Cardiac muscle cell (in vitro differentiated cells and primary cell): ENCODE measurements at places on chromosomes 16 and 17.

DNA sequence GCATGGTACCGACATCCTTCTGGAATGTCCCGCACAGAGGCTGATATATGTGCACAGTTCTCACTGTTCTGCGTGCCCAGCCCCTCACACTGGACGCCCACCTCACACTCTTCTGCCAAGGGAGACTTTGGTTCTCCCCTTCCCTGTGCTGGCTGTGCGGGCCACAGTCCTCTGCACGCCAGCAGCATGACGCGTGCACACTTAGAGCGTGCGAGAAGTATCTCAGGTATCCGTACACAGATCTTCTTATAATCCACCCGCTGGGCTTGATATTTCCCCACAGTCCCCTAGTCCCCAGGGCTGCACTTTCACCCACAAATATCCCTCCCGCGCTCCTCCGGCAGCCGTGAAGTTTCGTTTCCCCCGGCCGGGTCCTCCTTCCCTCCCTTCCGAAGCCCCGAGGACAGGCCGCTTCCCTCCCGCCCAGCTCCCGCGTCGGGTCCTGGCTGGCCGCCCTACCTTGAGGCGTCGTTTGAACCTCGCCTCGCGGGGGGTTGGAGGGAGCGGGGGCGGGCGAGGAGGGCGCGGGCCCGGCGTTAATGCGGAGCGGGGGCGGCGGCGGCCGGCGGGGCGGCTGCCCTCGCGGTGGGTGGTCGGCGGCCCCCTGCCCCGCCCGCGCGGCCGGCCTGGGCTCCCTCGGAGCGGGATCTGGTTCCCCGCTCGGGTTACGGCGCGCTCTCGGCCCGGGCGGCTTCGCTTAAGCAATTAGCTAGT, 5.0 kb upstream of the FOXF1 start:
- no peak for DNase-seq

GRCh38 chr16:87850009-87851006, 19.0 kb downstream of the SLC7A5 start:
- DNase-seq: peak; percentile 76

DNA sequence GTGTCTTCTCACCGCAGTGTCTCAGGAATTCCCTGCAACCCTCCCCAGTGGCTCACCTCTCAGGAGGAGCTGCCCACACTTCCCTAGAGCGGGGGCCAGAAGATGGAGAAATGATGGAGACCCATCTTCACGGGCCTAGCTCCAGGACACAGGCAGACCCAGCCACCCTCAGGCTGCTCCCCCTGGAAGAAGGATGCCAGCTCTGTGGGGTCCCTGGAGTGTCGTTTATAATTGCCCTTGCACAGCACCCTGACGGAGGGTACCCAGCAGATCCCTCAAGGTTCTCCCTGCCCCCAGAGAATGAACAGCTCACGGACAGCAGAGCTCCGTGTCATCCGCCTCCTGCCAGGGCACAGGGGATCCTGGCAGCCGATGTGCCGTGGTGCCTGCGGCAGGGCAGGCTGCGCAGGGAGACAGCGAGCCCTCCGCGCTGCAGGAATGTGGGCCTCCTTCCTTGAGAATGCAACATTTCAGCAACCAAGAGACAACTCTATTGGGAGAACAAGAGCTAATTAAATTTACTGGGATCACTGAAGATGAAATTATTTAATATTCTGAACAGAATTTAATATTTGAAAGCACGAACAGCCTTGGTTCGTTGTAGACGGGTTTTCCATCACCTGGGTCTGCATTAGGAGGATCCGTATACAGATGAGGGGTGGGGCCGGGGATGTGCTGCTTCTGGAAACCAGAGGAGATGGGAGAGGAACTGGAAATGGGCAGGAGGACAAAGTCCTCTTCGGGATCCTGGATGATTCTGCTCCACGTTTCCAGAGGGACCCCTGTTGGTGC, 21.0 kb upstream of the RBFOX3 start:
- DNase-seq: no peak

GRCh38 chr17:16282522-16282921, 65.5 kb downstream of the PIGL start:
- no peak for DNase-seq

DNA sequence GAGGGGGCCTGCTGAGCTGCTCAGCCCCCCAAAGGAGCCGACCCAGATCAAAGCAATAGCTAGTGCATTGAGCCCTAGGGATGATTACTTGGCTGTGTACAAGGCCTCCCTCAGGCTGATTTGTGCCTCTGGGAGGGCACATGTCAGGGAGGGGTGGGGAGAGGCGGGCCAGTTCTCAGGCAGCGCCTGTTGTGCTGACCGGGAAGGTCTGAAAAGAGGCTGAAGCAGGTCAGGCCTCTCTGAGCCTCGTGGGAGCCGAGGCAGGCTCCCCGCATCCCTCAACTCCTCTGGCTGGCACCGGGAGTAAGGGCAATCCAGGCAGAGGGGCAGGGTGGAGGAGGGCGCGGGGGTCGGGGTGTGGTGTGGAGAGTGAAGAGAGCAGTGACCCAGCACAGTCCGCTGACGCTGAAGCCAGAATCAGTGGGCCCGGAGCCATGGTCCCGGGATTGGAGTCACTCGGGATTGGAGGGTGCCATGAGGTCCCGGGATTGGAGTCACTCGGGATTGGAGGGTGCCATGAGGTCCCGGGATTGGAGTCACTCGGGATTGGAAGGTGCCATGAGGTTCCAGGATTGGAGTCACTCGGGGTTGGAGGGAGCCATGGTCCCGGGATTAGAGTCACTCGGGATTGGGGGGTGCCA, 3.0 kb downstream of the DCXR start:
- no peak for DNase-seq

DNA sequence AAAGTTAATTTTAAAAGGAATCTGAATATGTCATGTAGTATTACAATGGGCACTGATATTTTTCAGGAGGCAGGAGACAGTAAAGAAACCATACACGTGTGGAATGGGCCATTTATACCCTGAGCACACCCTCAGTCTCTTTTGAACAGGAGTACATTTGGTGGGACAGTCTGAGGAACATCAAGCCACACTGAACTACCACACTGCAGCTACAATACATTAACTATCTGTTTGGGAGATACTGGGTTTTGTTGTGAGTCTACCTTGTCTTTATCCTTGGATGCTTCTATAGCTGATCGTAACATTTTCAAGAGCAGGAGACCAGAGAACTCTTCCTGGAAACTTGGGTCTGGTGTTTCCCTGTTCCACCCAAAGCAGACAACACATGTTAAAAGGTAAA, 31.7 kb downstream of the HEATR6 start:
- DNase-seq: no peak

DNA sequence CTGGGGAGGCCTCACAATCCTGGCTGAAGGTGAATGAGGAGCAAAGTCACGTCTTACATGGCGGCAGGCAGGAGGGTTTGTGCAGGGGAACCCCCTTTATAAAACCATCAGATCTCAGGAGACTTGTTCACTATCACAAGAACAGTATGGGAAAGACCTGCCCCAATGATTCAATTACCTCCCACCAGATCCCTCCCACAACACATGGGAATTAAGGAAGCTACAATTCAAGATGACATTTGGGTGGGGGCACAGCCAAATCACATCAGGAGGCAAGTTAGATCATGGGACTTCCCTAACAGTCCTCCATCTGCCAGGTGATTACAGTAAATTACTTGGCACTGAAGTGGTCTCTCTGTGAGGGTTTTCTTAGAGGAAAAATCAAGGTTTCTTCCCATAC, 5.3 kb downstream of the TMEM114 start:
- no peak for DNase-seq

GRCh38 chr17:66386498-66387351, 84.3 kb downstream of the PRKCA start:
- peak; percentile 88 for DNase-seq

DNA sequence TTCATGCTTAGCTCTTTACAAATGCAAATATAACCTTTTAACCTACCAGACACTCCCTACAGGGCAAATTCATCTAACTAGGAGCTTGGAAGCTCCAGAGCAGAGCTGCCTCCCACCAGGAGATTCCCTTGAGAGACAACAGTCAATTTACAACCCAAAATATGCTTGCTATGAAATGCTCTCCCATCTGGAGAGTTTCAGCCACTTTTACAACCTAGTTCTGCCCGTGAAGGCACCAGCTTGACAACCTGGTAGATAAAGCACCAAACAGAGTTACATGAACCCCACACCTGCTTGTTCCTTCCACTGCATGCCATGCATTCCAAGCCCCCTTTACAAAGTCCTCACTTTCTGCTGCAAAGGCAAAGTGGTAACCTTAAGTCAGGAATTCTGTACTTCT, 215.3 kb upstream of the KIF2B start:
- DNase-seq: peak; percentile 21

DNA sequence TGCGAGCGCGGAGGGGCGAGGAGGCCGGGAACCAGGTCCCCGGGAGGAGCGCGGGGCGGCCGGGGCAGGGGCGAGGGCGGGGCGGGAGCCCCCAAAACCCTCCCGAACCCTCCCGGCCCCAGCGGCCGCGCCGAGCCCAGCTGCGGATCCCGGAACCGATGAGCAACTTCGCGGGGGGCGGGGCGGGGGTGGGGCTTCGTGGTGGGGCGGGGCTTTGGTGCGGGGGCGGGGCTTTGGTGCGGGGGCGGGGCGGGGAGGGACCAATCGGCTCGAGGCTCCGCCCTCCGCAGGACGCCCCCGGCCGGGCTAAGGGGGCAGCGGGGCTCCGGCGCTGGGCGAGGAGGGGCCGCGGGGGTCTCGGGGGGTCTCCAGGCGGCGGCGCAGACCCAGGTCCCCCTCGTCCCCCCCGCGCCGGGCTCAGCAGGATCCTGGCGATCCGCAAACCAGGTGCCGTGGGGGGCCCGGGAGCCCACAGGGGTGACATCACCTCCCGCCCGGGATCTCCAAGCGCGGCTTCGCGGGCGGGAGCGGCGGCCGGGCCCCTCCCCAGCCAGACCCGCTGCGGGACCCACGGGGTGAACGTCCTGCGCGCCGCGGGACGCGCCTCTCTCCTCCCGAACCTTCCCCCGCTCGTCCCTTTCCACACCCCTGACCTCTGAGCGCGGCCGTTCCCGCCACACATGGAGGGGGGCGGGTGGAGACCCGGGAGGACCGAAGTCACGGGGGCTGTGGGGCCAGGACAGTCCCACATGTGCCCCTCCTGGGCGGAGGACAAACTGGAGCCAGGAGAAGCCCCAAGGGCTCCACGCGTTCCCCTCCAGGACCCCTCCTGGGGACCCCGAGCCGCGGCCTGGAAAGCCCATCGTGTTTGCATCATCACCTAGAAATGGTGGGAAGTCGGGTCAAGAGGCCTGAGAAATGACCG, at the start of gene ABR:
ABR (minus strand) TSS at position 164 of the 925 bp plus-strand sequence. CDS start 254 bp downstream, outside the sequence.
- DNase-seq: peak; percentile 47

GRCh38 chr17:16911141-16911937, 60.6 kb downstream of the TNFRSF13B start:
- no peak for DNase-seq

DNA sequence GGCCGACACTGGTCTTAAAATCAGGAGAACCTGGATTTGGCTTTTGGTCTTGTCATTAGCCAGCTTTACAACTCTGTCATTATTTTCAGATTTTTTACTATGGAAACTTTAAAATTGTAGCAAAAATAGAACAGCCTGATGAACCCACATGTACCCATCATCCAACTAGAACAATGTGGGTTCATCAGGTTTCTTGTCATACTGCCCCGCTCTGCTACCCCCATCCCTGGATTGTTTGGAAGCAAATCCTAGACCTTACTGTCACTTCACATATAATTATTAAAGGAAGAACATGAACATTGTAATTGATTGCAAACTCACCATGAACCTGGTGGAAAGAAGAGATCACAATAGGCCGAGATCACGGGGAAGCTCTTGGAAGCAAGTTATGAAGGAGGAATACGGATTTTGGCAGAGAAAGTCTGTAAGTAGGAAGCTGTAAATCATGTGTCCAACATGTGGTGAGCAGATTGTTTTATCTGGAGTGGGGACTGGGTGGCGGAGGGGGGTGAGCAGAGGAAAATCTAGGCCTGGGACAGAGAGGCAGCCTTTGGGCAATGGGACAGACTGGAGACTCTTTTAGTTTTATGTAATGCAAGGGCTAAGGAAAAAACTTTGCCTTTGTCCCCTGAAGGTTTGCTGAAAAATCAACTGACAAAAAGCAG, 67.0 kb downstream of the PITPNC1 start:
- no peak for DNase-seq

DNA sequence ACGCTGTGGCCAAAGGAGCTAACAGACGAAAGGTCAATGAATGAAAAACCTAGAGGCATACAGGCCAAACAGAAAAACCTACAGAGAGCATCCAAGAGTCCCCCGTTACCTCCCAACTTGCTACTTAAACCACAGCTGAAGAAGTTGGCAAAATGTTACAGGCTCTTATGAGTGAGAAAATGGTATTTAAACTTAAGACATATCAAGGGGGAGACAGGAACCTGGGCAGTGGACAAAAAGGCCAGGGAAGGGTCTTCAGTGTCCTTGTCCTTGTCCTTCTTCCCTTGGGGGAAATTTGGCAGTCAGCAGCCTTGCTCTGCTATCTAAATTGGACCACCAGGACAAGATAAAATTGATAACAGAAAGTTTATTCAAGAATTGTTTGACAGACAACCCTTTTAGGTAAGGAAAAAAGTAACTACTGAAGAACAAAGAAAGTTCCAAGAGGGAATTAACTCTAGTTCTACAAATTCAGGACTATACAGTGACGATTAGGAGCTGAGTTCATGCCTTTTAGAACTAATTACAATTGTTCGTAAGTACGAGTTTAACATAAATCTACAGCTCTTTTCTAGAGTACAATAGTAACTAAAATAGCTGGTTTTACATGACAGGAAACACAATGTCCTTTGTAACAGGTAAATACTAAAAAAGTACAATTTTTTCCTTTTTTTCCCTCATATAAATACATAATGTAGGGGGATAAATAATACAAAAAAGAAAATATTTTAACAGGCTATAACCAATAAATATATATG, 3.8 kb upstream of the HOXB2 start:
- no peak for DNase-seq

DNA sequence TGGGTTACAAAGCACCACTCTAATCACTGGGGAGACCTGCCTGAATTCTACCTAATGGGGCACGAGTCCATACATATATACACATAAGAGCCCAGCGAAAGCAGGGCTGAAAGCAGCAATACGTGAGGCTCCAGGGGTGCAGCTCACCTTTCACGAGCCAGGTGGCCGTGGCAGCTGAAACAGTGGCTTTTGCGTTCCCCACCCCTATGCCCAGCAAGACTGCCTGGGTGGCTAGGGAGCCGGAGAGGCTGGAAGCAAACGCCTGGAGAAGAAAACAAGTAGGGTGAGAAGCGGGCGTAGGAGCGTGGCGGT, 618 bp downstream of the RUSF1 start:
- DNase-seq: no peak

GRCh38 chr16:72172105-72173034, at the start of gene PMFBP1:
Gene PMFBP1 (minus strand): TSS chr16:72172155. CDS start chr16:72171208, 947 bp downstream.
- DNase-seq: no peak
